Stimulated activated CD8-positive, alpha-beta memory T cell treated with anti-CD3 and anti-CD28 coated beads, Interleukin-4, amount 100 ng/mL, for 4 hours (primary cell): ENCODE measurements at places on chromosomes 12 and 14.

GRCh38 chr12:82866227-82866775 is 179.6 kb downstream of the TMTC2 start:
- DNase-seq = no peak

- DNase-seq = no peak
These were observed 15.5 kb downstream of the PLXNC1 start for GRCh38 chr12:94163850-94164249.

DNA sequence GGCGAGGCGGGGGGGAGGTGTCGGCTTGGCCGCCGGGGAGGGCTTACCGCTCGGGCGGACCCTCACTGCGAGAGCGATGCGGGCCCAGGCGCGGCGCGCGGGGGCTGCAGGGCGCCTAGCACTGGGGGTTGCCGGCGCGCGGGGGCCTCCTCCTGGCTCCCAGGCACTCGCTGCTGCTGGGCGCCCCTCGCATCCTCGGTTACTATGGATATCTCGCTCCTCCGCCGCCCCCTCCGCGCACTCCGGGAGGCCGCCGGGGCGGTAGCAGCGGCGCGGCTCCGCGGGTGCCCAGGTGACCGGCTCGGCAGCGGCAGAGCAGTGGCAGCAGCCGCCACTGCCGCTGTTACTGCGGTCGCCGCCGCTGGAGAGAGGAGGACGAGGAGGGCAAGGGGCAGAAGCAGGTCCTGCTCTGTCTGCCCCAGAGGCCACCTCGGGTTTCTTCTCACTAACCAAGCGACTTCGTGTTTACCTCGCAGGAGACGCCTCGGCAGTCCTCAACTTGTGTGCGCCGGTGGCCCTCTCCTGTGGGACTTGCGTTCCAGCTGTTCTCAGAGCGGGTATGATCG is 250.1 kb downstream of the APAF1 start:
- DNase-seq = no peak

DNA sequence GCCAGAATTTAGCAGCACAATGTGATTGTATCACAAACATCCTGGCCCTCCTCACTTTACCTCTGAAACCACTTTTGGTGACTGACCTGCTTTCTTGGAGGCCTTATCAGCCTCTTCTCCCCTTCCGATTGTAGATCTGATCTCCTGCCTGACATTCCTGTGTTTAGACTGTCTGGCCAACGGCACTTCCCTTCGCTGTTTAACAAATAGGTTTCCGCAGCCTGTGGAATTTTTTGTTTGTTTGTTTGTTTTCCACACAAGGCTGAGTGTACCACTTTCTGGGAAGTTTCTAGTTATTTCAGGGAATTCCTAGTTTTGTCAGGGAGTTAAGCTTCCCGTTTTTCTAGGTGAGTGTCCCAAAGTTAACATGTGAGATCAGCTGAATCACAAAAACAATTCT is 65.9 kb upstream of the CDKN3 start:
- DNase-seq = no peak

DNA sequence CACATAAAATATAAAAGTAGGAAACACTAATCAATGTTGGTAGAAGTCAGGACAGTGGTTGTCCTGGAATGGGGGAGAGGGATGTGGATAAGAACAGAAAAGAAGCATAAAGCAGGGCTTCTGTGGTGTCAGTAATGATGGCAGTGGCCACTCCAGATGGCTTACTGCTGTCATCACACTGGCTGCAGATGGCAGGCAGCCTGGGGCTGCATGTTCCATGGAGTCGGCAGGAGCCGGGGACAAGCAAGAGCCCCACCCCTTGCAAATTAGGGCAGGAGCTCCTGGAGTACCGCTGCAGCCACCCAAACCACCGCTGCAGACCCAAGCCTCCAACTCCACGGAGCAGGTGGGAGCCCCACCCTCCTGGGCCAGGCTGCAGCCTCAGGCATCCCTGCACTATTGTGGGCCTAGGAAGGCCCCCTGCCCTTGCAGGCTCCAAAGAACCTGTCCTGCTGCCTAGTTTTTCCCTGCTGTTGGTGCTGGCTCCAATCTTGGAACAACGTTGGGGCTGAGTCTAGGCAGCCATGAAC is 28.8 kb upstream of the SLC5A8 start:
- DNase-seq = no peak

GRCh38 chr14:91048265-91048664 is 12.2 kb downstream of the RPS6KA5 start:
- DNase-seq = no peak

GRCh38 chr14:60222820-60223219 is 26.2 kb upstream of the PPM1A start:
- no peak for DNase-seq

DNA sequence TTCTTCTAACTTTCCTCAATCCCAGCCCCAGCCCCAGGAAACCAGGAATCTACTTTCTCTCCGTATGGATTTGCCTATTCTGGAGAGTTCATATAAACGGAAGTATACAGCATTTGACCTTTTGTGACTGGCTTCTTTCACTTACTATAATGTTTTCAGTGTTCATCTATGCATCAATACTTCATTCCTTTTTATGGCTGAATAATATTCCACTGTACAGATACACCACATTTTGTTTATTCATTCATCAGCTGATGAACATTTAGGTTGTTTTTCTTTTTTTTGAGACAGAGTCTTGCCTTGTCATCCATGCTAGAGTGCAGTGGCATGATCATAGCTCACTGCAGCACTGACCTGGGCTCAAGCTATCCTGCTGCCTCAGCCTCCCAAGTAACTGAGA is 3.9 kb upstream of the PLEKHG3 start:
- DNase-seq = no peak

DNA sequence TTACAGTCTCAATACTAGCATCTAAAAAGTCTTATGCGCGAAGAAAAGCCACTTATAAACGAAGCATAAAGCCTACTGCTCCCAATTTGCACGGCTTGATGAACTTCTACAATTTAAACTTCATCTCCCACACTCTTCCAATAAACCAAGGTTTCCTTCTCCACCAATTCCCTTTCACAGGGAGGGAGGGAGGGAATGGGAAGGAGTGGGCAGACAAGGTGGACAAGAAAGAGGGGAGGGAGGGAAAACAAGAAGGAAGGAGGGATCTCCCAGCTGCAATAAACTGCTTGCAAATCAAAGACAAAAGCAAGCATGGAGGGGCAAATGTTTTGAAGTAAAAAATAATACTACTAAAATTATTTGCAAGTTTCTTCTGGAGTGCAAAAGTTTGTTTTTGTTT is 64.5 kb downstream of the MED13L start:
- no peak for DNase-seq

GRCh38 chr14:68018598-68018997 is 199.0 kb downstream of the RAD51B start:
- DNase-seq = no peak

- no peak for DNase-seq
These were observed 137.5 kb upstream of the CPM start for GRCh38 chr12:69070319-69071090.

GRCh38 chr12:128819293-128820144 is 4.2 kb downstream of the SLC15A4 start:
- DNase-seq = no peak

DNA sequence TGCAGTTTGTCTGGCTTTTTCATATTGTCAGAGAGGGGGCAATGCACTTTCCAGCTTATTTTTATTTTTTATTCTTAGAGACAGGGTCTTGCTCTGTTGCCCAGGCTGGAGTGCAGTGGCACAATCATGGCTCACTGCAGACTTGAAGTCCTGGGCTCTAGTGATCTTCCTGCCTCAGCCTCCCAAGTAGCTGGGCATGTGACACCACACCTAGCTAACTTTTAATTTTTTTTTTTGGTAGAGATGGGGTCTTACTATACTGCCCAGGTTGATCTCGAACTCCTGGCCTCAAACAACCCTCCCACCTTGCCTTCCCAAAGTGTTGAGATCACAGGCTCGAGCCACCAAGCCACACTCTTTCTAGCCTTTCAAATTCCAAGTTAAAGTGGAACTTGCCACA is 3.9 kb upstream of the A2ML1 start:
- no peak for DNase-seq

DNA sequence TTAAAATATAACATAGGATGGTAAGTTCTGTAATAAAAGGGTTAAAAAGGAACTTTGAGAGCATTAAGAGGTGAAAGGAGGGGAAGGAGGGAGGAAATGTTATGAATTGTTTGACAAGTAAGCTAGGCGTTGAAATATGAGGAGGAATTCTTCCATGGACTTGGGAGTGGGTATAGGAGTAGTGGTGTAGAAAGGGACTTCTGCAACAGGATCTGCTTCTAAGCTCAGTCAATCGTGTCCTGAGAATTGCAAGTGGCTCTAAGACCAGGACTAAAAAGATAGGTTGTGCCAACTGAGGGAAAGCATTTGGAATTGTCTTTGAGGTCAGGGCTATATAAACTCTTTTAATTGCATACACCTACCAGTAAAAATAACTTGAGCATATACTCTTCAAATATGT is 74.1 kb upstream of the SLC38A2 start:
- DNase-seq = no peak

DNA sequence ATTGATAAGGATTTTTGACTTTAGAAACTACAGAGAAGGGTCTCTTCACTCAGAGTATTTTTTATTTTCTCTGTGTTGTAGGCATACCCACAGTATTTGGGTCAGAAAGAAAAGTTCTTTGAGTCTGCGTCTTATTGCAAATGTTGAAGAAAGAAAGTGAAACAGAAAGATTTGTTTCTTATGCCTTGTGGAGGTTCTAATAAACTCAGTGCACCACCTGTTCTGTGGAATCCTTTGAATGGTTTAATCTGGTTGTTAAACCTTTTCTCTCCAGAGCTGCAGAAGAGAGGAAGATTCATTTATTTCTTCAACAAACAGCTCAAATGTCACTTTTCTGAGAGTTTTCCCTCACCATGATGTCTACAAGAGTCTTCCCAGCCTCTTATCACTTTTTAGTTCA is 146.6 kb upstream of the PLEKHG7 start:
- no peak for DNase-seq

DNA sequence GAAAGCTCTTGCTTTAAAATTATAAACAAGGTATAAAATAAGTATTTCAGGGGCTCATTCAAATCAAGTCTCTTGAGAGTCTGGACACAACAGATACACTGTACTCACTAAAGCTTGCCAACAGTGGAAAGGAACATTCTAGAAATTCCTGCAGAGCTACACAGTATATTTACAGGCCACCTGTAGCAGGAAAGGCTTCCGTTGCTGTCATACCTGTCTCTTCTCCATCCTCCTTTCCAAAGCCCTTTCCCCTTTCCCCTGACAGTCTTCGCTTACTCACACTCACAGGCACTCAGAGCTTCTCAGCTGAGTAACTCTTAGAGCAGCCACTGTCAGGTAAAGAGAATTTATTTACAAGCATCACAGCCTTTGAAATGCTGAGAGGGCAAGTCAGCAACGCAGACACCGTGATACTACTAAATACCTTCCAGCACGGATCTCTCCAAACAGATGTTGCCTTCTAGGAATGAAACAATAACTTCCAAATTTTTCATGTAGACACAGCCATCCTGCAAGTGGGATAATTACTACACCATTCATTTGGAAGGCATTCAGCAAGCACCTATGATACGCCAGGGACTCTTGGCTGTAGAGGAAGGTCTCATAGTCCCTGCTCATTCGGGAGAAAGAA is 167.9 kb downstream of the FOXN3 start:
- no peak for DNase-seq

DNA sequence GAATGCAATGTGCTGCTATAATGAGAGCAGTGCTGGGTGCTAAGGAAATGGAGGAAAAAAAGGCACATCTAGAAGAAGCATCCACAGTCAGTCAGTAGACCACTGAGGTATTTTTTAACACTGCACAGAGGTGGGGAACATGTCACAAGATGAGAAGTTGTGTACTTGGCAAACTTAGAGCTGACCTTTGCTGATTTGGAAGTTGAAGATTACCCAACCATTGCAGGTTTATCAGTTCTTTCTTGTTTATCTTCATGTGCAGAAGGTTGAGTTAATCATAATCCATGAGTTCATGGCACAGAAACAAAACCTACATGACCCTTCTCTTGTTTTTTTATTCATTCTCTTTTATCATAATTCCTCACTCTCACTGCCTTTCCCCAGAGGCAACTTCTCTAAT is 3.2 kb upstream of the PAH start:
- DNase-seq = no peak

- no peak for DNase-seq
These were observed 485.6 kb downstream of the LRIG3 start for GRCh38 chr12:58434726-58435125.

DNA sequence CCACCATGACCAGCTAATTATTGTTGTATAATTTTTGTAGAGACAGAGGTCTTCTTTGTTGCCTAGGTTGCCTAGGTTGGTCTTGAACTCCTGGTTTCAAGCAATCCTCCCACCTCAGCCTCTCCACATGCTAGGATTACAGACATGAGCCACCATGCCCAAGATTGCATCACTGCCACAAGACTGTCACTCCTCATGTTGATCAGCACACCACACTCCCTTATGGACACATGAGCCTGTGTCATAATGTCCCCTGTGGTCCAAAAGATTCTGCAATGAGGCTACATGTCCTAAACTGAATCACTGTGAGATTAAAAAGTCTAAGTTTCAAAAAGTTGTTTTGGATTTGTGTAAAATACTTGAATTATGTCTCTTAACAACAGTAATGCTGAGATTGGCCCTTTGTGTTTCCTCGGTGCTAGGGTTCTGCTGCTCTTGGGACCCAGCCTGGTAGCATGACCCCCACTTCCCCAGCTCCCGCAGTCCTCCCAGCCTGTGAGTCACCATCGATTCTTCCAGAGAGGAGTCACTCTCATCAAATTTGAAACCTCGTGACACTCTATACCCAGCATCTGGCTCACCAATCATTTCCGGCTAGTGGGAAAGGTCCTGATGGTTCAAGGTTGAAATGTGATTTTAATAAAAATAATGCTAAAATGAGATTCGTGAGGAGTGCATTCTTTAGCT is 890.9 kb downstream of the VRK1 start:
- no peak for DNase-seq

GRCh38 chr12:4330203-4330602 is 9.2 kb downstream of the TIGAR start:
- no peak for DNase-seq

DNA sequence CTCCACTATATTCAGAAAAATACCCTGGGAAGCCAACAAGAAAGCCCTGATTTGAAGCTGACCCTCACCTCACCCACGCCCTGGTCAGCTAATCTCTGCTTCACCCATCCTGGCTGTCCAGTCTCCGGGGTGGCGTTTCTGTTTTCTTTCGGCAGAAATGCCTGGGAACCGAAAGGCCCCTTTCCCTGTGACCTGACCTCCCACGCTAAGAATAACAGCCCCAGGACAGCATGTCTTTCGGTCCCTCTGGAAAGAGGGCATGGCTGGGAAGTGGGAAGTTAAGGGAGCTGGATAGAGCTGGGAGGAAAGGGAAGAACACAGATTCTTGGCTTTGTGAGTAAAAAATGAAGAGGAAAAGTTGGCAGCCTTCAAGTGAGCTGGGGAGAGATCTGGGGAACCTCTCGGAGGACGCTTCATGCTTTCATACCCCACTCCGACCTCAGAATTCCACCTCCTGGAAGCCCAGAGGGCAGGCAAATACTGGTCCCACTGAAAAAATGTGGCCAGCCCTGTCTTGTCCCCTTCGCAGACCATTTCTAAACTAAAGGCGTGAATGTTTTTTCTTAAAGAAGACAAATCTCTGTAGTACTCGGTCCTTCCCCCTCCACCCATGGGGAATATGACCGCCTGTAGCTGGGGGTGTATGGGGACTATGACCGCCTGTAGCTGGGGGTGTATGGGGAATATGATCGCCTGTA is 163.0 kb upstream of the FKBP4 start:
- no peak for DNase-seq

GRCh38 chr14:72013721-72014345 is 81.6 kb downstream of the RGS6 start:
- DNase-seq = no peak

- no peak for DNase-seq
These were observed at the start of gene CRIP2 for GRCh38 chr14:105474483-105475268. Gene CRIP2, plus strand, starts transcription at chr14:105474821. Its CDS starts 42 bp downstream, at chr14:105474863.

- no peak for DNase-seq
These were observed 79.9 kb downstream of the ARF6 start for GRCh38 chr14:49972823-49973222.
